Effector CD4-positive, alpha-beta T cell (primary cell): ENCODE measurements at places on chromosomes 11 and 22.

GRCh38 chr11:126484266-126484665, 128.8 kb downstream of the ST3GAL4 start:
- DNase-seq, result no peak

DNA sequence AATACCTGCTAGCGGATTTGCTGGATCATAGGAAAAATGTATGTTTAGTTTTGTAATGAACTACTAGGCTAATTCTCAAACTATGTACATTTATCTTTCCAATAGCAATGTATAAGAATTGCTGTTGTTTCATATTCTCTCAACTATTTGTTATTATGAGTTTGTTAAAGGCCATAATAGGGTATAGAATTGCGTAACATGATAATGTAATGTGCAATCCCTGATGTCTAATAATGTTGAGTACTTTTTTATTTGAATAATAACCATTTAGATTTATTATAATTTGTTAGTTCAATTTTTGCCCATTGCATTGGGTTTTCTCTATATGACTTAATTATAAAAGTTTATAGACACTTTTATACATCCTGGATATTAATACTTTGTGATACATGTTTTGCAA, 801.6 kb downstream of the LUZP2 start:
- DNase-seq, result no peak

DNA sequence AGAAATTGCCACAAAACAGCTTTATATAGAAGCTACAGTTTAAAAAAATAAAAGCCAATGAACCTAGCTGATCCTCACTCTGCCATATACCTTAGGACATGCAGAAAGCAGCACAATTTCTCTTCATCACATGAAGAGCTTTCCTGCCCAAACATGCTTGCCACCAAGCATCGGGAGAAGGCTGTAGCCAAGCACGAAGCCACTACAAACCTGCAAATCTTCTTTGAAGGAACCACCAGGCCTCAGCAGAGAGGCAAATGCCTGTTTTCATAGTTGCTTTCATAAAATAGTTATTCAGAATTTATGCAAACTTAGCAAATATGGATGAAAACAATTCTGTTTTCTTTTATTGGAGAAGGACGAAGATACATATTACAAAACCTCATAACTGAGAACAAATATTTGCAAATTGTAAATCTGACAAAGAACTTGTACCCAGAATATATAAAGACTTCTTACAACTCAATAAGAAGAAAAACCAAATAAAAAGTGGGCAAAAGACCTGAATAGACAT, 100.3 kb downstream of the RBFOX2 start:
- DNase-seq, result no peak

DNA sequence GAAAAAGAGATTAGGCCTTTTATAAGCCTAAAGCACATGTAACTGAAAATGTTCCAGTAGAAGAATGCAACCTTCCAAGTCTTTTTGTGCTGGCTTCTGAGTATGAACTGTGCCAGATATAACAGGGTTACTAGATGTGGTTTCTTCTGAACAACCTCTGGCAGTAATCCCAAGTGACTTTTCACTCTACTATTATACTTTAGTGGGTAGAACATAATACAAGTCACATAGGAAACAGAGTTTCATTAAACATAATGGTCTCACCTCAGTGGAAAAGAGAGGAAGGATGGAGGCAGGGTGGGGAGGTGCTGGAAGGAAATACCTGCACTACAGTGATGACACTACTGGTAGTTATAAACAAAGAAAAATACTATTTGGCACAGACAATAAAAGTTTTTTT, 81.3 kb downstream of the PHF21A start:
- no peak for DNase-seq

DNA sequence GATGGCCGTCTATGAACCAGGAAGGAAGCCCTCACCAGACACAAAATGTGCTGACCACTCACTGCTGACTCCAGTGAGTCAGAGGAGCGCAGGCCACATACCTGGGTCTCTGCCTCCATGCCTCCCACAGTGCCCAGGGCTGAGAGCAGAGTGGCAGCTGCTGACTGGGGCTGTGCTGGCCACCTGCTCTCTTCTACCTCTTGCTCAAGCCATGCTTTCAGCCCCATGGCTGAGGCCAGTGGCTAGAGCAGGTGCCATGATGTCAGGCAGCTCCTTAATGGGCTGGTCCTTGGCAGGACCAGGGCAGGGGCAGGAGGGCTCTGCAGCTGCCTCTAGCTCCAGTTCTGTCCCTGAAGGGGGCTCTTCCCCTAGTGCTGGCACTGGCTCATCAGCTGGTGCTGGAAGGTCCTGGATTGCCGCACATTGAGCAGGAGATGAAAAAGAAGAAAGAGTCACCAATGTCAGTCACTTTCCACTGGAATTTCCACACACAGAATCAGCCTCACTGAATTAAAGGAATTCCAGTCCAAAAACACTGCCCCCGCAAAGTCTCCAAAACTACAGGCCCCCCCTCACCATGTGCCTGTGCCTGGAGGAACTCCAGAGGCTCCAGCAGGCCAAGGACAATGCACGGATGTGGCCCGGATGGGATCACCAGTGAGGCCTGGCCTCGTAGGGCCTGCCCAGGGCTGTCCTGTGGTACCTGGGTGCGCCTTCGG, 86.4 kb downstream of the GGTLC2 start:
- no peak for DNase-seq

- DNase-seq, result no peak
Observed at GRCh38 chr11:123903932-123904331, 2.0 kb downstream of the OR8D4 start.

DNA sequence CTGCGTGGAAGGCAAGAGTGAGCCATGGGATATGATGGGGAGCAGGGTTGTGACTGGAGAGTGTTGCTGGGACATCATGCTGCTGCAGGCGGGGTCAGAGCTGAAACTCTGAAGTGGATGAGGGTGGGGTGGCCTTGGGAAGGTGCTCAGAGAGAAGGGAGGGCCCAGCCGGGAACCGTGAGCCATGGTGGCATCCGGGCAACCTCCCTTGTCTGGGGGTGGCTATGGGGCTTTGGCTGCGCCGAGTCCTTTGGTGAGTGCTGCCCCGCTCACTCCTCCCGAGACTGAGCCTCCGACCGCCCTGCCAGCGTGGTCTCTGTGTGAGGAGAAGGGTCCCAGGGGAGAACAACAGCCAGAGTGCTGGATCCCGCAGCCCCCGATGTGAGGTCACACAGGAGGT, 632.0 kb downstream of the BRD1 start:
- no peak for DNase-seq

- DNase-seq, result no peak
Observed at GRCh38 chr11:2963112-2963754, 28.9 kb downstream of the NAP1L4 start.

DNA sequence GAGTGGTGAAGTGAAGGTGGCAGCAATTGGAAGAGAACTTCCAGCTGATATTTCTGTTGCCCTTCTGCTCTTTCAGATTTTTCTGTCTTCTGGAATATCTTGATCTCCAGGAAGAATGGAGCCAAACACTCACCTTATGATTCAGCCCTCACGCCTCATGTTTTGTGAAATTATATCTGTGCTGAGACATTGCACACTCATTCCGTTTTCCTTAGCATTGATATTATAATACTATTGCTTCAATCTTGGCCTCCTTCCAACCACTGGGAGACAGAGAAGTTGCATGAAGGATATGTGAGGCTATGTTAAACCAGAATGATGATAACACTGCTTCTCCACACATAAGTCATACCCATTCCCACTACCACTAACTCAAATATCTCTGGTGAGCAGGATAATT, 177.9 kb downstream of the ETS1 start:
- DNase-seq, result no peak

GRCh38 chr11:124938970-124939369, 3.1 kb upstream of the HEPACAM start:
- no peak for DNase-seq

- DNase-seq, result no peak
Observed at GRCh38 chr11:2839395-2839943, 46.1 kb downstream of the CDKN1C start.

DNA sequence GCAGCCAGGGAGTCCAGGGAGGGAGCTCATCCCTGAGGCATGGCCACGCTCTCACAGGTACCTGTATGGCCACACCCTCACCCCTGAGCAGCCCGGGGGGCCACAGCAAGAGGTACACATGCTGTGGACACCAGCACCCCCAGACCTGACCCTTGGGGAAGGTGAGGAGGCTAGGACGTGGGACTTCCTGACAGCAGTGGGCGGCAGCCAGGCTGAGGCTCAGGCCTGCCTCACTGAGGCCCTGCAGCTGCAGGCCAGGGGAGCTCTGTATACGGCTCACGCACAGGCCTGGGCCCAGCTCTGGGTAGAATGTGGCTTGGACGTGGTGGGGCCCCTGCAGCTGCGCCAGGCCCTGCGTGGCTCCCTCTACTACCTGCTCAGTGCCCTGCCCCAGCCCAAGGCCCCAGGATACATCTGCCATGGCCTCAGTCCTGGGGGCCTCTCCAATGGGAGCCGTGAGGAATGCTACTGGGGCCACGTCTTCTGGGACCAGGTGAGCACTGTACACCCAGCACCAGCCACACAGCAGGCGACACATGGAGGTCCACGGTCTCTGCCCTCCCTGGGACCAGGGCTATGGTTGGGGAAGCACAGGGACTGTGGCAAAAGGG, 1.8 kb downstream of the PGGHG start:
- no peak for DNase-seq

- DNase-seq, result no peak
Observed at GRCh38 chr11:128279866-128280265, 307.5 kb downstream of the ETS1 start.

DNA sequence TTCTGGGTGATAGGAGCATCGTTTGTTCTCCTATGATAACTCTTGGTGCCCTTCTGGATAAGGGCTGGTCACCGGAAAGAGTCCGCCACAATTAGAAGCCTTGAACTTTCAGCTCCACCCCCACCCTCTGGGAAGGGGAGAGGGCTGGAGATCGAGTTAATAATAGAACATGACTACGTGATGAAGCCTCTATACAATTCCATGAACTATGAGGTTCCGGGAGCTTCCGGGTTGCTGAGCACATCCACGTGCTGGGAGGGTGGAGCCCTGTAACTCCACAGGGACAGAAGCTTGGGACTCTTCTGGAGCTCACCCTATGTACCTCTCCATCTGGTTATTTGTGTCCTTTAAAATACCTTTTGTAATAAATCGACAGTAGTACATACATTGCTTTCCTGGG, 40.3 kb downstream of the ARHGAP42 start:
- DNase-seq, result no peak
